Occipital lobe (tissue), 3 donors: ENCODE measurements at places on chromosomes 16 and 17. TPM values are rescaled to one million over a fixed set of nuclear protein-coding genes. Genes with fewer than 3 reads are reported as not detected.

MT4 gene
- not detected for total RNA-seq

MT1G gene
- not detected for total RNA-seq

GRCh38 chr16:81632392-81633146, 146.5 kb upstream of the PLCG2 start:
- DNase-seq: peak; percentile 21

DNA sequence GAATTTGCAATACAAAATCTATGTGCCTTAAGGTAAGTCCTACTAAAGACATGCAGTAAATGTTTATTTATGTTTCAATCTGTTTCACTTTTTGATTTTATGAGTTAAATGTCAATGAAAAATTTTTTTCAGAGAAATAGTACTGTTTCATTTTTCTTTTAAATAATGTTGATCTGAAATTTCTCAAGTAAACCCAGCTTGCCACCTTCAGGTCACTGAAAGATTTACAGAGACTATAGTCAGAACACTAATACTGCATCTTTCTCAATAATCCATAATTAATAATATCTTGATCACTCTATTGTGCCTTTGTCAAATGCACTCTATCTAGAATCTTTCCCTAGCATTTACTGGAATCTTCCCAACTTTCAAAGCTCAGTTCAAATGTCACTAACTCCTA, 6.5 kb upstream of the DHX40 start:
- no peak for DNase-seq

DNA sequence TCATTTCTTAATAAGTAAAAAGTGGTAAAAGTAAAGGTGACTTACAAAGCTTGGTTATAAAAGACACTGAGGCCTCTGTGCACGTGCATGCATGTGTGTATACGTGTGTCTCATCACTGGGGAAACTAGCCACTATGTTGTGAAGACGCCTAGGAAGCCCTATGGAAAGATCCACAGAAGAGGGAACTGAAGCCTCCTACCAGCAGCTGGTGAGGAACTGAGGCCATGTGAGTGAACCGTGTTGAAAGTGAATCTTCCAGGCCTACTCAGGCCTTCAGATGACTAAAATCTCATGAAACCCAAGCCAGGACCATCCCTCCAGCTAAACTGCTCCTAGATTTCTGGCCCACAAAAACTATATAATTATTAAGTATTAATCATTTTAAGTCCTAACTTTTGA, 23.7 kb downstream of the PHLPP2 start:
- DNase-seq: no peak

DNA sequence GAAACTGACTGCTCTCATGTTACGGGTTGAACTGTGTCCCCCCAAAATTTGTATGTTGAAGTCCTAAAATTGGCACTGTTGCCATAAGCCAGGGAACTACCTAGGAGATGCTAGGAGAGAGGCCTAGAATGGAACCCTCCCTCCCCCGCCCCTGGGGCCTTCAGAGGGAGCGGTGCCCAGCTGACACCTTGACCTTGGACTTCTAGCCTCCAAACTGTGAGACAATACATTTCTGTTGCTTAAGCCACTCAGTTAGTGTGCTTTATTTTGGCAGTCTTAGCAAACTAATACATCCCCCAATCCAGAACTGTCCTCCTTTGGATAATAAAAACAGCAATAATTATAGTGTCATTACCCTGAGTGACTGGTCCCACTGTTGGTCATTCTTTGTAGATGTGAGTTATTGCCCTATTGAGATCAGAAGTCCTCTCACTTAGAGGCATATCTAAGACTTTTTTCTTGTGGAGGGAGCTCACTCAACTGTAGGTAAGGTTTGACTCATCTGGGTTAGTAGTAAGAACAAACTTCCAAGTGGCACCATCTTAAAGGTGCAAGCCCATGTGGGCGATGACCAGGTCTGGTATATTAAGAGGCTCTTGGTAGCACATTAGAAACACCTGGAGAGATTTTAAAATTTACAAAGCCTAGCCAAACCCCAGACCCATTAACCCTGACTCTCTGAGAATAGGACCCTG, 93.0 kb upstream of the HLF start:
- no peak for DNase-seq

- no peak for DNase-seq
Measured at GRCh38 chr17:62663304-62663703, 35.8 kb downstream of the MRC2 start.

GRCh38 chr16:57908409-57908987, 62.4 kb downstream of the CNGB1 start:
- DNase-seq: no peak

ATF7IP2 gene
- total RNA-seq: 14.8 TPM

GRCh38 chr17:38460716-38461630, 32.7 kb downstream of the ARHGAP23 start:
- DNase-seq: no peak

DNA sequence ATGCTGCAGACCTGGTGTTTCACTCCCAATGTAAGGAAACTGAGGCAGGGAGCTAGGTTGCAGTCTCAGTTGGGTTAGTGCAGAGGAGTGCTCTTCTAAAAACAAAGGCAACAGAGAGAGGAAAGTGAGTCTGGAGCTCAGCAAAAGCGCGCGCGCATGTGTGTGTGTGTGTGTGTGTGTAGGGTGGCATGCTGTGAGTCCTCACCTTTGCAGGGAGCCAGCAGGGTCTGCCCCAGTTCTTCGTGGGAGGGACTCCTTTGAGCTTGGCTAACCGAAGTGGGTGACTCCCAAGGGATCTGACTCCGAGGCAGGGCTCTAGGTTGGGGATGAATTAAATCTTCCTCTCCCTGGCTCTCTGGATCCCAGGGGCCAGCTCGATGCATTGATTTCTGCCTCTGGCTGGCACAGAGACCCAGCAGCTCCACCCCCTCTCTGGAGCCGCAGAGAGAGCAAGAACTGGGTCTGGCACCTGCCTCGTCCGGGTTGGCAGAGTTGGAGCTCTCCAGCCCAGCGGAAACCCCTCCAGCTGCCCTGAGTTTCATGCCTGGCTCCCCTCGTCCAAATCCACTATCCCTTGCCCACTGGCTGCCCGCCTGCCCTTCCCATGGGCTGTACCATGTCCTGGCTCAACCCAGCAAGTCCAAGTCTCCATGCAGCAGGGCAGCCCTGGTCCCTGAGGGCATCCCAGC, 1.3 kb upstream of the BTBD17 start:
- no peak for DNase-seq

- DNase-seq: no peak
Measured at GRCh38 chr17:73365301-73365874, 53.6 kb upstream of the CDC42EP4 start.

SYNGR3 gene
- 81.3 TPM for total RNA-seq

GRCh38 chr17:72034000-72034399, 86.8 kb upstream of the SOX9 start:
- no peak for DNase-seq

- DNase-seq: no peak
Measured at GRCh38 chr16:86714166-86714565, 135.8 kb downstream of the FOXL1 start.

HOXB9 gene
- not detected for total RNA-seq

DNA sequence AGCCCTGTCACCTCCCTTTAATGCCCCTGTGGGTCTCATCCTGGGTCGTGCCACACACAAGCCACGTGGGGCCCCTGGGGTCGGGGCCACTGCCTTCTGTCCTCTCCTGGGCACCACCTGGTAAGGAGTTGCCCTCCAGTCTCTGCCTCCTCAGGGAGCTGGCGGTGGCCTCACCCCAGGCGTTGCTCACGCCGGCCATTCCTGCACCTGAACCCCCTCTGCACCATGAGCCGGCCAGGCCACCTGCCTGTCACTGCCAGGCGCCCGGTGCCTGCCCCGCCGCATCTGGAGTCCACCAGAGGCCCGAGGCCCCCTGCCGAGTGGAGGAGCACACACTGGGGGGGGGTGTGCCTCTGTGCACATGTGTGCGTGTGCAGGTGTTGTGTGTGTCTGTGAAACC, 10.4 kb downstream of the NHERF2 start:
- DNase-seq: no peak

CES3 gene
- total RNA-seq: 0.78 TPM

GRCh38 chr17:71267668-71268067, 853.2 kb upstream of the SOX9 start:
- no peak for DNase-seq

DNA sequence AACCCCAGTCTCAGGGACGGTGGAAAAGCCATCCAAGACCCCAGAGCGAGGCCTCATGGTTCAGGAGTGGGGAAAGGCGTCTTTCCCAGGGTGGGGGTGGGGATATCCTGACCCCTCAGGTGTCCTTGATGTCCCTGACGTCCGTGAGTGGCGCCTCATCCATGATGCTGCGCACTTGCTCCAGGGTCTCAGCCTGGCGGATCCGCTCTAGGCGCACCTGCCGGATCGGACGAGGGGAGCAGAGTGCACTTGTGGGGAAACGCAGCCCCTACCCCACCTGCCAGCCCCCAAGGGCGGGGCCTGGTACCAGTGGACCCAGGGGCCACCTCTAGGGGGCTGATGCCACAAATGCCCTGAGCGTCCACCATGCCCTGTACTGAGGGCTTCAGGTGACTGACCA, 20.2 kb downstream of the RABEP2 start:
- DNase-seq: no peak

DNAJA2 gene
- total RNA-seq: 104 TPM

GRCh38 chr17:45369421-45369820, 52.6 kb upstream of the MAP3K14 start:
- no peak for DNase-seq

GRCh38 chr17:40093580-40094201, 6.7 kb downstream of the NR1D1 start:
- DNase-seq: peak; percentile 30

GRCh38 chr16:49127103-49127502, 154.5 kb downstream of the CBLN1 start:
- DNase-seq: no peak

DNA sequence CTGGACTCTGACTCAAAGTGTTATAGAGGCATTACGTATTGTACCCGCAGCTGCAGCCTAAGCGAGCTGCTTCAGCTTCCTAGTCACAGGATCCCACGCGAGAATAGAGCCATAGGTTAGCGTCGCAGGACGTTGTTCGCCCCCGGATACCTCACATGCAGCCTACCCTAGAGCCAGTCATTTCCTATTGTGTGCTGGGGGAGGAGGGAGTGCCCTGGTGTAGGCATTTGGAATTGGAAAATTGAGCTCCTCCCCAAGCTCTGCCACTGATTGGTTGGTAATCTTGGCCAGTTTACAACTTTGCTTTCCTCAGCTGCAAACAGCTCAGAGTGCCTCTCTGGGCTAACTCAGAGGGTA, 530 bp downstream of the NAA60 start:
- DNase-seq: no peak

DNA sequence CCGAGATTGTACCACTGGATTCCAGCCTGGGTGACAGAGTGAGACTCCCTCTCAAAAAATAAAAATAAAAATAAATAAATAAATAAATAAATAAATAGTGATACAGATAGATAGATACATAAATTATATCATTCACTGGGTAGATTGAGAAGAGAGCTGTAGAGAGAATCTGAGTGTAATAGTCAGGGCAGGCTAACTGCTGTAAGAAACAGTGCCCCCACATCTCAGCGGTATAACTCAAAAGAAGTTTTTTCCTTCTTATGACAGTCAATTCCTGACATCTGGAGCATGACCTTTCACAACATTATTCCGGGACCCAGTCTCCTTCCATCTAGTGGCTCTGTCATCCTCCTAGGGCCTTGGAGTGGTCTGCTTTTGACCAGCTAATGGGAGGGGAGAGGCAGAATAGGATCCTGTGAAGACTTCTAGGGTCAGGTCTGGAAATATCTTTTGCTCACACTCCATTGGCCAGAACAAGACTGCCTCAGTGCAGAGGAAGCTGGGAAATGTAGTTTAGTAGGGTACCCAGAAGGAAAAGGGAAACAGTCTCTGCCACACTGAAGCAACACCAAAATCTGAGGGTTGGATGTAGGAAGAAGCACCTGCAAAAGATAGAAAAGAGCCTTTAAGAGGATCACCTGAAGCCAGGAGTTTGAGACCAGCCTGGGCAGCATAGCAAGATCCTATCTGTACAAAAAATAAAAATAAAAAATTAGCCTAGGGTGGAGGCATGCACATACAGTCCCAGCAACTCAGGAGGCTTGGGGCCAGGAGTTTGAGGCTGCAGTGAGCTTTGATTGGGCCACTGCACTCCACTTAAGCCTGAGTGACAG, 3.0 kb upstream of the QPRT start:
- DNase-seq: no peak
